ENCODE measurements at places on chromosomes 16 and 17.

- no peak for DNase-seq
Measured at GRCh38 chr16:88346680-88347505, 35.9 kb upstream of the ZNF469 start.

GRCh38 chr17:65305116-65305515 is 167.9 kb downstream of the RGS9 start:
- DNase-seq, result no peak

- DNase-seq, result no peak
Measured at GRCh38 chr16:47887496-47887895, 268.3 kb downstream of the ABCC12 start.

GRCh38 chr16:27406511-27407128 is 4.6 kb downstream of the IL21R start:
- no peak for DNase-seq

GRCh38 chr17:65039336-65039988 is 17.1 kb downstream of the GNA13 start:
- no peak for DNase-seq

- no peak for DNase-seq
Measured at GRCh38 chr17:65678546-65678945, 117.1 kb upstream of the AXIN2 start.

DNA sequence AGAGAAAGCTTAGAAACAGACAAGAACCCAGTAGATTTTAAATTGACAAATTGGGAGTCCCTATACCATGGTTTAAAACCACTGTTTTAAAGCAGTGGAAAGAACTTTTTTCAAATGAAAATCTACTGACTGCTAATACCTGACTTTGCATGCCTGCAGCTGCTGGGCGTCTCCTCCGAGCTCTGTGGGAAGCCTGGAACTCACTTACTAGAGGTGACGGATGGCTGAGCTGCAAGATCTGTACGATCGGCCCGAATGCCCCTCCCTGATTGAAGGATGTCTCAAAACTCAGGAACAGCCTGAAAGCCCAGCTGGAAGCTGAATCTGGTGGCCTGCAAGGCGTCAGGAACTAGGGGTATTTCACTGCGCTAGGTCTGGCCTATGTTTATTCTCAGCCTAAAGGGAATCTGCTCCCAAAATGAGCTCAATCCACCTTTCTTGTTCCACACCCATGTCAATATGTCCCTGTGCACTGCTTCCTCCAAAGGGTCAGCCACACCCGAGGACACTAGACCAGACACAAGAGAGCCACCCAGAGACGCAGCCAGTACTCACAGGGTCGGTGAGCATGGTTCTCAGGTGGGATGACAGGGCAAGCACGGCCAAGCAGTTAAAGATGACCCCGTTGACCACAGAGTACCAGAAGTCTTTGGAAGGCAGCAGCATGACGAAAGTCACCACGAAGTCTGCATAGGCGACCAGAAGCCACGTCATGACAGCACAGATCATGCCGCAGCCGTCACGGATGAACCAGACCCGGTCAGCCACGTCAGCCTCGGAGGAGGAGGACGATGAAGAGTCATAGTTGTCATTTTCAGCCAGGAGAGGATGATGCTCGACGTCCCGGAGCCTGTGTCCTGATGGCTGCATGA is 21.4 kb downstream of the ZDHHC7 start:
- DNase-seq, result no peak

GRCh38 chr16:48184681-48185080 is 28.9 kb upstream of the ABCC12 start:
- no peak for DNase-seq

DNA sequence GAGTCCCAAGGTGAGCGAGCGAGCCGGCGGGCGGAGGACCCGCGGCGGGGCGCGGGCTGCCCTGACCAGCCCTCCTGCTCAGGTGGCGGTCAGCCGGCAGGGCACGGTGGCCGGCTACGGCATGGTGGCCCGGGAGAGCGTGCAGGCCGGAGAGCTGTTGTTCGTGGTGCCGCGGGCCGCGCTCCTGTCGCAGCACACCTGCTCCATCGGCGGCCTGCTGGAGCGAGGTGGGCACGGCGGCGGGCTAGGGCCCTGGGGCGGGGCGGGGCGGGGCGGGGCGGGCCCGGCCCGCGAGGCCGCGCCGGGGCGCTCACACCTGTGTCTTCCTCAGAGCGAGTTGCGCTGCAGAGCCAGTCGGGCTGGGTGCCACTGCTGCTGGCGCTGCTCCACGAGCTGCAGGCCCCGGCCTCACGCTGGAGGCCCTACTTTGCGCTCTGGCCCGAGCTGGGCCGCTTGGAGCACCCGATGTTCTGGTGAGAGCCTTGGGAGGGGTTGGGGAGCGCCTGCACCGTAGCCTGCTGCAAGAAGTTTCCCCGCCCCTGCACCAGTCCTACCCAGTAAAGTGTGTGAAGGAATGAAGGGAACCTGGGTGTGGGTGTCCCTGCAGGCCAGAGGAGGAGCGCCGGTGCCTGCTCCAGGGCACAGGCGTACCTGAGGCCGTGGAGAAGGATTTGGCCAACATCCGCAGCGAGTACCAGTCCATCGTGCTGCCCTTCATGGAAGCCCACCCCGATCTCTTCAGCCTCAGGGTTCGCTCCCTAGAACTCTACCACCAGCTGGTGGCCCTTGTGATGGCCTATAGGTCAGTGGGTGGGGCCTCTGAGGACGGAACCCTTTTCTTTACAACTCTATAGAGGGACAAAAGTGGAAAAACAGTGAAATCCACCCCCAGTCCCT is 802 bp downstream of the SETD6 start:
- no peak for DNase-seq

- no peak for DNase-seq
Measured at GRCh38 chr17:72862276-72862999, 230.1 kb downstream of the SLC39A11 start.

- no peak for DNase-seq
Measured at GRCh38 chr16:22016927-22017326, 9.0 kb downstream of the MOSMO start.

GRCh38 chr17:59702304-59702703 is 4.9 kb downstream of the PTRH2 start:
- DNase-seq, result no peak

DNA sequence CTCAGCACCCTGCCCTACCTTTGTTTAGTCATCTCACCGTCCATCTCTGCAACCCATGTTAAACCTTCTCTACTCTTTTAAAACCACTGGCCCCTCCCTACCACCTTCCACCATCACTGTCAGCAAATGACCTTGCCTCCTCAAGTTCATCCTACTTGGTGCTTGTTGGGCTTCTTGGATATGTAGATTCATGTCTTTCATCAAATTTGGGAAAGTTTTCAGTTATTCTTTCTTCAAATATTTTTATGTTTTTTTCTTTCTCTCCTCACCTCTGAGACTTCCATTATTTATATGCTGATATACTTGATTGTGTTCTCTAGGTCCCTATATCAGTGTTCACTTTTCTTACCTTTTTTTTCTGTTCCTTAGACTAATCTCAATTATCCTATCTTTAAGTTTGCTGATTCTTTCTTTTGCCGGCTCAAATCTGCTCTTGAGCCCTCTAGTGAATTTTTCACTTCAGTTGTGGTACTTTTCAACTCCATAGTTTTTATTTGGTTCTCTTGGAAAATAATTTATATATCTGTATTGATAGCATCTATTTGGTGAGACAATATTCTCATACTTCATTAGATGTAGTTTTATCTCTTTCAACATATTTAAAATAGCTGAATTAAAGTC is 28.7 kb upstream of the ALDH3A2 start:
- DNase-seq, result no peak

DNA sequence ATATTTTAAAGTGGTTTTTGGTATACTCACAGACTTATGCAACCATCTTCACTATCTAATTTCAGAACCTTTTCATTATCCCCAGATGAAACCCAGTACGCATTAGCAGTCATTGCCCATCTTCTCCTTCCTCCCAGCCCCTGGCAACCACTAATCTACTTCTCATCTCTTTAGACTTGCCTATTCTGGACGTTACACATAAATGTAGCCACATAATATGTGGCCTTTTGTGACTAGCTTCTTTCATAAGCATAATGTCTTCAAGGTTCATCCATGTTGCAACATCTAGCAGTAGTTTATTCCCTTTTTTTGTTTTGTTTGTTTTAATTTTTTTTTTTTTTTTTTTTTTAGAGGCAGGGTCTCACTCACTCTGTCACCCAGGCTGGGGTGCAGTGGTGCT is 28.5 kb upstream of the C17orf107 start:
- DNase-seq, result no peak

- DNase-seq, result no peak
Measured at GRCh38 chr17:33686171-33686570, 393.1 kb upstream of the ASIC2 start.

- DNase-seq, result no peak
Measured at GRCh38 chr17:64092113-64092512, 37.8 kb downstream of the ERN1 start.

GRCh38 chr17:27226611-27227230 is 67.2 kb upstream of the WSB1 start:
- DNase-seq, result no peak

DNA sequence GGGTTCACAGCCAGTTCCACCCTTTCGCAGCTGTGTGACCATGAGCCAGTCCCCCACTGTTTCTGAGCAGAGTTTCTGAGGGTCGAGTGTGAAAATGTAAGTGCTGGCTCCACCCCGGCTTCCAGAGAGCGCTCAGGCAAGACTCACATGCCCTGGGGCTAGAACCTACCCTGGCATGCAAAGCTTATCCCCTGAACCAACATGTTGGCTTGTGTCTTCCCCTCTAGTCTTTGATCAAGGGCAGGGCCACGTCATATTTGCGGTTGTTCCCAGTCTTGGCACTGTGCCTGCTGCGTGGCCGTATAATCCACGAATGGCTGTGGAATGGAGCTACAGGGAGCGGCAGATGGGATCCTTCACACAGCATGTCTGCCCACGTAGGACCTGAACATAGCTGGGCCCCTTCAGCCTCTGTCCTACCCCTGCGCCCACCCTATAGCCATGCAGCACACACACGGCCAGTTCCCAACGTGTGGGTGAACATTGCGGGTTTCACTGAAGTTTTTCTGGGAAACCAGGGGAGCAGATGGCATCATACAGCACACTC is 84.8 kb downstream of the MRM1 start:
- no peak for DNase-seq

DNA sequence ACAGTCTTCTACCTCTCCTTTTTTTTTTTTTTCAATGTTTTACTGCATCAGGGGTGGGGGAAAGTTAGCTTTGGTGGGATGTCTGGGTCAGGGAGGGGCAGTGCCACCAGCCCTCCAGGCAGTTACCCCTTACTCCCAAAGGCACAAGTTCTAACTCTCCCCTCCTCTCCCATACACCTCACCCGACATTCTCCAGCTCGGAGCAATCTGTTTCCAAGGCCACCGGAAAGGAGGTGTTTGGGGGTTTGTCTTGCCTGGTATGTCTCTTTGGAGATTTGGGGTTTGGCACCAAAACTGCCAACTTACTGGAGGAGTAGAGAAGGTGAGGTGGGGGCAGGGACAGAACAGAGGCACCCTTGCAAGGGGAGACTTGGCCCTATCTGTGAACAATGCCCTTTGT is 4.7 kb downstream of the DLX3 start:
- no peak for DNase-seq

DNA sequence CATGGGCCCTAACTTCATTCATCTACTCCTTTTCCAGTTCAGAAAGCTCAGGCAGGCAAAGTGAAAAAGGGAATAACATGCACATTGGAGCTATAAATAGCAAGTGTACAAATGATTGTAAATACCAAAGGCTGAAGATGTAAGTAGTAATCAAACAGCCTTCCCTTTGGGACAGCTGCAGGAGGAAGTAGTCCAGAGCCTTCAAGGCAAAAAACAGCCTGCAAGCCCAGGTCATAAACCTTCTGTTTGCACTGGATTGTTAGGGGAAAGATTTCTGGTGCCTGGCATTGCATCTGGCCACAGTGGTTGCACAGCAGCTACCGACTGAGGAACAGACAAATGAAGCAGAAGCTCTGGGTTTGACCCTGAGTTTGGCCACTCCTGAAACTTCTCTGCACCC is 98.6 kb upstream of the PMFBP1 start:
- DNase-seq, result no peak
